CD4-positive, alpha-beta T cell treated with Interleukin-2 at 100 ng/mL for 4 hours (primary cell): ENCODE measurements at places on chromosomes 2 and 18.

GRCh38 chr2:132692816-132693215, 22.8 kb upstream of the LYPD1 start:
- no peak for DNase-seq

DNA sequence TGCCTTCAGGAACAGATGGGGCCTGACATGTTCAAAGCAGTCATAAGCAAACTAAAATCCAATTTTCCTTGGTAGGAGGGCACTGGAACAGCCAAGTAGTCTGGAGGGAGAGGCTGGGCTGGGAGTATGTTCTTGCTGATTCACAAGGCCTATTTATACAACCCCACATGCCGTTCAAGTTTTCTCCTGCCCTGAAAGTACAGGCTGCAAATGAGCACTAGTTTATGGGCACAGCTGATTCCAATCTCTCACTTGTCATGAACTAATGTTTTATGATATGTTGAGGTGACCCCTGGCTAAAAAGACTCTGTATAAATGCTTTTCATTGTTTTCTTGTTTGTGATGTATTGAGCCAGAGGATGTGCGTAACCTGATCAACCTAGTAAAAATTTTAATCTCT, 183.4 kb upstream of the SRD5A2 start:
- no peak for DNase-seq

DNA sequence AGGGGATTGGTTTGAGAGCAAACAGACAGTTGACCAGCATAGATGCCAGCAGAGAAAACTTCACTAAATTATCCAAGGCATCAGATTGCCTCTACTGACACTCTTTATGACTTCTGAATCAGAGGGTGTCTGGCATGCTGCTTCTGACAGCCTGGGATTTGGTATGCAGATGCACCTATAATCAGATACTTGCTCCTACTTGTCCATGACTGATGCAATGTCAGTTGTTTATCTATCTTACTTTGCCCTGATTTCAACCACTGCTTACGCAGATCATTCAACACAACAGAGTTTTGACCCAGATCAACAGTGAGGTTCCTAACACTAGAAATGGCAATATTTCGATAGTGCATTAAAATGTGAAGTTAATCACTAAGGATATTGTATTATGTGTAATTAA, 22.6 kb upstream of the CALCRL start:
- no peak for DNase-seq

GRCh38 chr2:190376591-190377245, 31.4 kb upstream of the MFSD6 start:
- no peak for DNase-seq

DNA sequence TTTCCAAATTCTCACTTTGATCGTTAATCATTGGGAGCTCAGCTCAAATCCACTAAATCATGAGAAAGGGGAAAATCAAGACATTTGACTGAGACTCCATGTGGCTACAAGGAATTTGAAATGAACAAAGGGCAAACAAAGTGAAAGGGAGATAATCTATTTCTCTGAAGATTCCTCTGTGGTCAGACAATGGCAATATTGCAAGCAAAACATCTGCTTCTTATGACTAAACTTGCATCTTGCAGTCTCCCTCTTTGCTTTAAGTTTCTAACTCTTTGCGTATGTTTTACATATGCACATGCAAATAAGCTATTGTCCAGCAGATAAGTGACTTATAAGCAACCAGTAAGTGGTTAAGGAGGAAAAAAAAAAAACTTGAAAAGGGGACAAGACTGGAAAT, 299.1 kb upstream of the NXPH2 start:
- DNase-seq = no peak

GRCh38 chr18:14285053-14285452, 152.8 kb upstream of the ZNF519 start:
- DNase-seq = no peak

DNA sequence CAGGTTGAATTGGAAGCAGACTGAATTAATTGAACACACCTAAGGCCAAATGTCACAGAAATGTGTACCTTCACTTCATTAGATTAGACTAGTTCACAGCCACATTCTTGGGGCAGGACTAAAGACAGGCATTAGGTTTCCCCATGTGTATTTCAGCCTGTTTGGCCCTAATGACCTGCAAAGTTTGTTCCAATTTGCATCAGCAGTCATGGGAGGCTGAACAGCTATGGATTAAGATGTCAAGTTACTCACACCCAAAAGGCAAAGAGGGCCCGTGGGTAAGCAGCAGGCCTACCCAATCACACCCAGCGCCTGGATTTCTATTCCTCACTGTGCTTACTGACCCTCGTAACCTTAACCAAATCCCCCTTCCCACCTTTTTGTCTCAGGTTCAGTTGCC, 99.6 kb upstream of the RIOK3 start:
- DNase-seq = no peak

DNA sequence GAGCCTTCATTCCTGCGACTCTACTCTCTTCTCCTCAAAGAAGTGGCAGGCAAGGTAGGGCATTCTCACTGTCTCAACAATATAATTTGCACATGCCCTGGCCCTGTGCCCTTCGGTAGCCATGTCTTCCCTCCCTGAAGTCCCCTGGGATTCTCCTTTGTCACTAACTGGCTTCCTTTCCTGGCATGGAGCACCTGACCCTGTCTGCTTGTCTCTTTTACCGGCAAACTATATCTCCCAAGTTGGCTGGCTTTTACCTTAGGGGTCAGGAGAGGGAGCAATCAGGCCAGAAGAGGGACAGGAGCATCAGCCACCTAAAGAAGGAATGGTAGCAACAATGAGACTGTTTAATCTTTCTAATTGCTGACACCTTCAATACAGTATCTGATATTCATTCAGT, 51.9 kb upstream of the RMDN2 start:
- DNase-seq = no peak

- no peak for DNase-seq
Measured at GRCh38 chr2:177395351-177396065, 2.9 kb downstream of the AGPS start.

GRCh38 chr2:42123426-42123825, 45.7 kb upstream of the EML4 start:
- no peak for DNase-seq

- no peak for DNase-seq
Measured at GRCh38 chr2:239148495-239149200, 252.2 kb downstream of the HDAC4 start.

GRCh38 chr2:154229966-154230365, 358.2 kb downstream of the GALNT13 start:
- DNase-seq = no peak

DNA sequence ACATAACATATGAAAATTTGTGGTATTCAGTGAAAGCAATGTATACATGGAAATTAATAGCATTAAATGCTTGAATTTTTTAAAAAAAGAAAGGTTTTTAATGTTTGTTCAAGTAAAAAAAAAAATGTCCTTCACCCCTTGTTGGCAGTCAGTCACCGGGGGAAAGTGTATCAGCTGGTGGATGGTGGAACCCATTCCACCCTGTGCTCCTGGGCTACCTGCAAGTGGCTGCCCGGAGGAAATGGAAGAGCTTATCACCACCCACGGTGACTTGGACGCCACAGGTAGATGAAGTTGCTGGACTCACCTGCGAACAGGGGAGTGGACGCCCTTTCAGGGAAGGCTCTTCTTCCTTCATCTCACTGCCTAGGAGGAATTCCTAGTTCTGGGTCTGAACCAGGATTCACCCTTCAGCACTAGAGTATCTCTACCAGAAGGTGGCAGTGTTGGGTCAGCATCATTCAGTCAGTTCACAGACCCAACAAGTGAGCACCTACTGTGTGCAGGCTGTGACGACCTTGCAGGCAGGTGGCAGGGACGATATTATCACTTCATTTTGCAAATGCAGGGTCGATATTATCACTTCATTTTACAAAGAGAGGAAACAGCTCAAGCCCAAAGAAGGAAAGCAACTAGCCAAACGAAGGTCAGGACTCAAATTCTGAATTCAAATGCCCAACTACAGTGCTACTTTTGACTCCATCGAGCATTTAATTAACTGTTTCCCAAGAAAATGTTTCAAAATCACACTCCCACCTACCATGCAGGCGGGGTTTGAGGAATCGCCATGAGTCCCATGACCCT, 35.8 kb downstream of the CIB4 start:
- peak; percentile 37 for DNase-seq

GRCh38 chr2:157258520-157259326, 1.2 kb downstream of the GALNT5 start:
- DNase-seq = no peak

GRCh38 chr18:63234432-63234831, 85.1 kb downstream of the BCL2 start:
- DNase-seq = no peak

DNA sequence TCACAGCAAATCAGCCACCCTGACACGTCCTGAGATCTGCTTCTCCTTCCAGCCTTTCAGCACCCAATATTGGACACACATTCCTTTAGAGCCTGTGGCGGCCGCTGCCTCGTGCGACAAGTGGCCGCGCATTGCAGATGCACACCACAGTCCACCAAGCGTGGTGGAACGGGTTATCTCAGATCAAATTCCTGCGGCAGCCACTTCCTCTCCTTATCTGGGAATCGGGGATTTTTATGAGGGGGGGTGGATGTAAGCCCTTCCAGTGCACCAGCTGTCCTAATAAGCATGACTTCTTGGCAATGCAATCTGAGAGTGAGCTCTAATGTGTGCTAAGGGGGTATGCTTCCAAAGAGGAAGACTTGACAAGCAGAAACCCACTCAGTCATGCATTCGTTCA, 18.3 kb upstream of the BMP10 start:
- no peak for DNase-seq

DNA sequence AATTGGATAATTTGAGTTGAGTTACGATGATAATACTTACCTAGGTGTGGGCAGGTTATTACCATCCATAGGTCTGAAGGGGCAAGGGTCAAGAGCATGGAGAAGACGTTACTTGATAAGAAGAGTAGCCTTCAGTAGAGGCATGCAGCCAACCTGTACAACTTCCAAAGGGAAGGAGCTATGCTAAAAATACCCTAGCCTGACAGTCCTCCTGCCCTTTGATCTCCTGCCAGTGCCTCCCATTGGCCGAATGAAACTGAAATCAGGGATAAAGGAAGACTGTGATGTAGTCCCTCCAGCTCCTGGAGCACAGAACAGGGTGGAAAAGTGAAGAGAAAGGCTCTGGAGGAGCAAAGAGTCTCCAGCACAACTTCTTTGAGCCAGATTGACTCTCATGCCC, 487.4 kb downstream of the ADCYAP1 start:
- DNase-seq = no peak

- DNase-seq = peak; percentile 3
Measured at GRCh38 chr18:46624127-46624526, 32.9 kb downstream of the LOXHD1 start.

- no peak for DNase-seq
Measured at GRCh38 chr18:79440316-79441110, 44.8 kb downstream of the NFATC1 start.

DNA sequence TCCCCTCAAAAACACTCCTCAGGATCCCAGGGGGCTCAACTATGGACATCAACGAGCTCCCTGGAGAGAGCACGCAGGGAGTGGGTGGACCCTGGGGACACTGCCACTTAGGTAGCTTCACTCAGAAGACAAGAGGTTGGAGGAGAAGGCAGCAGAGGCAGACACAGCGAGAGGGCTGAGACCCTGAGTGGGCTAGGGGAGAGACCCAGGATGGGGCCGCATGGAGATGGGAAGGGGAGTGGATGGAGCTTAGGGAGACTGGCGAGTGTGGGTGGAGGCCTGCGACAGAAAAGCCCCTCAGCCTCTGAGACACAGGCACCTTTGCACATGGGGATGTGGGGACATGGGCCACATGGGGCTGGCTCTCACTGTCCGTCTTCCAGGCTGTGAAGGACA, 70.9 kb downstream of the ASB1 start:
- no peak for DNase-seq

DNA sequence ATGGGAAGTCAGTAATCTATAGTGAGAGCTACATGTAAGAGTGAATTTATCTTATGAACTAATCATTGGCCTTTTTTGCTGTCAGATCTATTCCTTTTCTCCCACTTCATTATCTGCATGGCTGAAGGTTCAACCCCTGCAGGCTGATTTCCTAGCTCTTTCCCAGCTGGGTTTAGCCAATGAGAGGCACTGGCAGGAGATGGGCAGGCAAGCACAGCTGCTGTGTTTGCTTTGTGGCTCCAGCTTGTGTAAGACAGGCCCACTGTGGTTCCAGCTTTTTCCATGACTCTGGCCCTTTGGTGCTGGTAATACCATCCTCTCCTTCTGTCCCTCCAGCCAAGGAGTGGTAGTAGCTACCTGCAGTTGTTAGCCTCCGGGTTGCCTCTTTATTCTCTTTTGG, 248.8 kb downstream of the PLCL1 start:
- no peak for DNase-seq

GRCh38 chr2:222217712-222218111, 81.1 kb downstream of the PAX3 start:
- no peak for DNase-seq

- DNase-seq = no peak
Measured at GRCh38 chr18:7196421-7196820, 34.5 kb upstream of the LRRC30 start.

DNA sequence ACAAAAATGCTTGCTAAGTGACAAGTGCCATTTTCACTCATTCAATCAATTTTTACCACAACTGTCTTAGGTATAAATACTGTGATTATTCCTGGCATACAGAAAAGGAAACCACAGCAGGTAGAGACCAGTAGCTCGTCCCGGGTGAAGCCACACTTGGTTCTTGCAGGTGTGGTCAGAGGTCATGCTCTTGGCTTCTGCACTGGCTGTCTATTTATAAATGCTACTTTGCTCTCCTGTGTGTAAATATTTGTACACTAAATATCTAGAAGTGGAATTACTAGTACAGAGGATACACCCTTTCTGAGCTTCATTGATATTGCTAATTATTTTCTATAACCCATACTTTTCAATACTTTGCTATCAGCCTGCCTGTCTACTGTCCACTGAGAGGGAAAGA, 284.6 kb downstream of the MYT1L start:
- DNase-seq = no peak

DNA sequence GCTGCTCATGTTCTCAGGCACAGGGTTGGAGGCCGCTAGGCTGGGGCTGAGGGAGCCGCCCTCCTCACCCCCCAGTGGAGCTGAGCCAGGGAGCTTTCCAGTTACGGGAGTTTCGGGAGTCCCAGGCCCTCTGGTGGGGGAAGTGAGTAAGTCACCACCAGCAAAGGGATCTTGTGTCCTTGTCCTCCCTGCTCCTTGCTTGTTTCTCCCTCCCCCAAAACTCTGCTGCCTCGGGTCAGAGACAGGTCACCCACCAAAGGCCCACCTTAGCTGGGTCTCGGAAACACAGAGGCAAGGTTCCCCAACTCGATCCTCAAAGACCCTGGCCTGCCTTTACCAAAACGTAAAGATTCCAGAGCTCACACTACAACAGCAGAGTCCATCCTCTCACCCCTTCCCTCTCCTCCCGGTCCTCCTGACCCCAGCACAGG, 60.5 kb upstream of the POMC start:
- DNase-seq = peak; percentile 37

- no peak for DNase-seq
Measured at GRCh38 chr2:28357055-28357454, 35.6 kb upstream of the FOSL2 start.

DNA sequence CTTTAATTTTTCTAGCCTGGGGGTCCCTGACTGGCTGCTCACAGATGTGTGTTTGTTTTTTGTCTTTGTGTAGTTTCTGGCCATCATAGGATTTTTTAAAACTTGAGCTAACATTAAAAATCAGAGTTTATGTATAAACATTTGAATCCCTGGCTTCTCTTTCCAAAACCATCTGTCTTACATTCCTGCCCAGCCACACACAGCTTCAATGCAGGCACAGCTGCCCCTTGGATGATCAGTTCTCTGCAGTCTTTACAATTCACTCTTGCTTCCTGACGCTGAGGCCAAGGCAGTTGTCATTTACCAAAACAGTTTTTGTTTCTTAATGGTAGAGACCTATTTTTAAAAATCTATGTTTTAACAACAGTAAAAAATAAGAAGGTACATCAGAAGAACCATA, 169.2 kb upstream of the LRRTM1 start:
- no peak for DNase-seq
